ENCODE measurements at places on chromosomes 7 and 10.
A peak's percentile ranks its signal among the peaks of the same experiment; 100 is the strongest.

DNA sequence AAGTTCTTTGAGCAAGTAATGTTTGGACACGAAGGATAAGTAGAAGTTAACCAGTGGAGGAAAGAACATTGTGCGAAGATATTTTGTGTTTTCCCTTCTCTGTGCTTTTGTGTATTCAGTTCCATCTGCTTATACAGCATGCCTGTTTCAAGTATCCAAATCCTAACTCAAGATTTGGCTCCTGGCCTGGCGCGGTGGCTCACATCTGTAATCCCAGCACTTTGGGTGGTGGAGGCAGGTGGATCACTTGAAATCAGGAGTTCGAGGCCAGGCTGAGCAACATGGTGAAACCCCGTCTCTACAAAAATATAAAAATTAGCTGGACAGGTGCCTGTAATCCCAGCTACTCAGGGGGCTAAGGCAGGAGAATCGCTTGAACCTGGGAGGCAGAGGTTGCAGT lies 40.8 kb upstream of the TPST1 start:
- DNase-seq = no peak

DNA sequence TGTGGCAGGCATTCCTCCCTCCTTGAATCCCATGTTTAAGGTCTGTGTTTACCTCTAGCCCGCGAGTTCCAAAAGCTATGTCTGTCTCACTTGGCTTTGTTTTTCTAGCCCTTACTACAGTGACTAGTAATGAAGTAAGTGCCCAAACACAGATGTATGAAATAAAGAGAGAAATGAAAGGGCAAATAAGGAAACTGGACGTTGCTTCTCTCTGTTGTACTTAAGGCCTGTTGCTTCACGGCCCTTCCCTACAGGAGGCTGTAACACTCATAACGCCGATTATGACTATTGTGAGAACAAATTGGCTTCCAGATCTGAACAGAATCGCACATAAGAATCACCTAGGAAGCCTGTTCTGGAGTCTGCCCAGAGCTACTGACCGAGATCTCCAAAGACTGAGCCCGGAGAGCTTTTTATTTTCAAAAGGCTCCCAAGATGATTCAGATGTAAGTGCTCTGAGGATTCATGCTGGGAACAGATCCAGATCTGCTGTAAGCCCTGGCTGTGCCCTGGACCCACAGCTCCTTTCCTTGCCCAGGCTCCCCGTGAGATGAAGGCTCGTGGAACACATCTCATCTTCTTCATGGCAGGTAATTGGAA lies 432.6 kb downstream of the SDK1 start:
- DNase-seq = no peak

DNA sequence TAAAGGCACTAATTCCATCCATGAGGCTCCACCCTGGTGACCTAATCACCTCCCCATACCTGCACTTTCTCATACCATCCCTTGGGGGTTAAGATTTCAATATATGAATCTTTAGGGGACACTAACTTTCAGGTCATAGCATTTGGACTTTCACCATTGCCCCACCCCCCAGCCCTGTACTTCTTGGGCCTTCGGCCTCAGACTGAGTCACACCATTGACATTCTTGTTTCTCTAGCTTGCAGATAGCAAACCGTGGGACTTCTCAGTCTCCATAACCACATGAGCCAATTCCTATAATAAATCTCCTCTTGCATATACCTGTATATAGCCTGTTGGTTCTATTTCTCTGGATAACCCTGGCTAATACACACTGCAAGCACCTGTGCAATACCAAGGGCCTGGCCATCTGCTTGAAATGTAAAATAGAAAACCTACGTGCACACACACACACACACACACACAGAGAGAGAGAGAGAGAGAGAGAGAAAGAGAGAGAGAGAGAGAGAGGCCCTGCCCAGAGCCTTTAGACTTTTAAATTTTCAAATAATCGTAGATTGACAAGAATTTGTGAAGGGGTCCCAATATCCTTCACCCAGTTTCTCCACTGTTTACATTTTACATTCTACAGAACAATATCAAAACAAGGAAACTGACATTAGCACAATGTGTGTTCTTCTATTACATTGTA lies 25.3 kb downstream of the ANXA8 start:
- DNase-seq = peak; percentile 42

DNA sequence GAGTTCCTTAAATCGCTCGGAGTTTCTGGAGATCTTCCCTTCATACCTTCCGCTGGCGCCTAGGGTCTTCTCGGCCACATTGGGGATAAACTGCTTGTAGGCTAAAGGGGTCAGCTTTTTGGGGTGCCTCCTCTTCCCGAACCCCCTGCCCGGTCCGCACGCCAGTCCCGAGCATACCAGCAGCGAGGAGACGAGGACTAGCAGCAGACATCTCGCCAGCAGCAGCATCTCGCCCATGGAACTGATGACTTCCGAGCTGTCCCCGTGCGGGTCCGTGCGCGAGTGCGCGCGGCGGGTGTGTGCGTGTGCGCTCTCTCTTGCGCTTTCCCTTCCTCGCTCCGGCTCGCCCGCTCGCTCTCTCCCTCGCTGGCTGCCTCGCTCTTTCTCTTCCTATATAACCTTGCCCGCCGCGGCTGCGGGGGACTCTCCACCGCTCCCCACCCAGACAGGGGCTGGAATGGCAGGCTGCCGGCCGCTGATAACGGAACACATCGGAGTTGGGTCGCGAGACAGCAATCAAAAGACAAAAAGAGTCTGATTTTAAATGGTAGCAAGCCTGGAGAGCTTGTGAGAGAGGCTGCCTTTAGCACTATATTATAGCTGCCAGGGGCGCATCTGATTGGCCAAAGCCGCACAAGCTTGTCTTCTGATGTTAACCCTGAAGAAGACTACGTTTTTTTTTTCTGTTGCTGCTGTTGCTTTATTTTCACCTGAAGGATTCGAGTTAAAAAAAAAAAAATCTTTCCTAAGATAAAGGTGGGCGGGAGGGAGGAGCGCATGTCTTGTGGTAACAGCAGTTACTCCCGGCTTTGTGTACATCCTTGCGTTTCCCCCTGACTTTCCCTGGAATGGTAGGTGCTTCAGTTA lies at the start of gene SHH:
TSS of gene SHH (minus strand) at position 569 of the 867 bp plus-strand sequence. CDS start at position 228, 341 bp downstream.
- no peak for DNase-seq

- no peak for DNase-seq
Observed at GRCh38 chr7:572416-573268, 53.0 kb upstream of the PDGFA start.

- DNase-seq = no peak
Observed at GRCh38 chr10:129761981-129762956, 201.8 kb downstream of the EBF3 start.

- DNase-seq = no peak
Observed at GRCh38 chr7:78296644-78297371, 498.2 kb downstream of the PHTF2 start.

- DNase-seq = peak; percentile 18
Observed at GRCh38 chr10:62817121-62817765, 1.1 kb upstream of the EGR2 start.

GRCh38 chr10:71990706-71991269 lies 26.6 kb downstream of the CHST3 start:
- peak; percentile 65 for DNase-seq

DNA sequence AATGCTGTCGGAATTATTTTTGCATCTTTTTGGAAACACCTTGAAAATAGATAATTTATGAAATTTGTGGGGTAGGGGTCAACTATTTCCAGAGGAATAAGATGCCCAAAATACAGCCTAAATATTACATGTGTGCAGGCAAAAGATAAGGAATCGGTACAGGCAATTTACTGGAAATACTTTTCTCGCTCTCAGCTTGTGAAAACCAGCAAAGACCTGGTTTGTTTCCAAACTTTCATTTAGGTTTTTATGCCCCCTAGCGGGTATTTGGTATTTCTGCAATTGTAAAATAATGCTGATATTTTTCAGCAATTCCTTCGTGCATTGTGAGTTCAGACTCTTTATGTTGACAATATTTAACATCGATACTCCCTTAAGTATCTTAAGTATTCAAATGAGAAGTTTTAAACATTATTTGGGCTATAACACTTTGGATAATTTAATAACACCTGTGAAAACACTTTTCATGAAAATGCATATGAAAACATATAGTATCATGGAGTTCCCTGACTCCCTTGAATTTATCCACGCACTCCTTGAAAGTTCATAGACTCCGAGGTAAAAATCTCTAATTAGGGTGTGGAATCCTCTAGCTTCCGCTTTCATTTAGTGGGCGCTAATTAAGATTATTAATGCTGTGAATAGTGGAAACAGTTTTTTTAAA lies 132.4 kb downstream of the TSPAN12 start:
- no peak for DNase-seq

DNA sequence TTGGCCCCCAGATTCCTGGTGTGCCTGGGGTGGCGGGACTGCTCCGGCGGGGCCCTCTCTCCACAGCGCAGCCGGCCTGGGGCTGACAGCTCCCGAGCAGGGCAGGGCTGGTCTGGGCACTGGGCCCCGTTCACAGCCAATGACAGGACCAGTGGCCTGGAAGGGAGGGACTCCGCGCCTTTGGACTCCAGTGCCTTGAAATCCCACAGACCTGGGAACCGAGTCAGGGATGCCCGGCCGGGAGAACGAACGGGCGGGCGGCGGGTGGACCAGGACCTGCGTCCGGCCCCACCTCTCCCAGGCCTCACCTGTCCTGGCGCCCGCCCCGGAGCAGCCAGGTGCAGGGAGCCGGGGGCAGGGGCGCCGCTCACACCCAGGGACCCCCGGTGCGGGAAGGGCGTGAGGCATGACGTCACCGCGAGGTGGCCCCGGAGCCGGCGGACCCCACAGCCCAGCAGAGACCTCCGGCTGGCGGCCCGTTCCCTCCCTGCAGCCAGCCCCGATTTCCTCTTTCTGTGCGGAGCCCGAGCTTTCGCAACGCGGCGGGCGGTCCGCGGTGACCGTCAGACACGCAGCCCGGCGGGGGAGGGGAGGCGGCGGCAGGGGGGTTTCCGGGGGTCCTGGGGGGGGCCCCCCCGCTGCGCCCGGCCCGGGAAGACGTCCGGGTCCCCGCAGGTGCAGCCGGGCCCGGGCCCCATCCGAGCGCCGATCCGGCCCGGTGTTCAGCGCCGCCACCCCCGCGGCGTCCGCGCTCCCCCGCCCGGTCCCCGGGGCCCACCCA lies 743 bp downstream of the ADAP1 start:
- DNase-seq = no peak

GRCh38 chr7:4641091-4641666 lies 40.9 kb upstream of the FOXK1 start:
- no peak for DNase-seq

DNA sequence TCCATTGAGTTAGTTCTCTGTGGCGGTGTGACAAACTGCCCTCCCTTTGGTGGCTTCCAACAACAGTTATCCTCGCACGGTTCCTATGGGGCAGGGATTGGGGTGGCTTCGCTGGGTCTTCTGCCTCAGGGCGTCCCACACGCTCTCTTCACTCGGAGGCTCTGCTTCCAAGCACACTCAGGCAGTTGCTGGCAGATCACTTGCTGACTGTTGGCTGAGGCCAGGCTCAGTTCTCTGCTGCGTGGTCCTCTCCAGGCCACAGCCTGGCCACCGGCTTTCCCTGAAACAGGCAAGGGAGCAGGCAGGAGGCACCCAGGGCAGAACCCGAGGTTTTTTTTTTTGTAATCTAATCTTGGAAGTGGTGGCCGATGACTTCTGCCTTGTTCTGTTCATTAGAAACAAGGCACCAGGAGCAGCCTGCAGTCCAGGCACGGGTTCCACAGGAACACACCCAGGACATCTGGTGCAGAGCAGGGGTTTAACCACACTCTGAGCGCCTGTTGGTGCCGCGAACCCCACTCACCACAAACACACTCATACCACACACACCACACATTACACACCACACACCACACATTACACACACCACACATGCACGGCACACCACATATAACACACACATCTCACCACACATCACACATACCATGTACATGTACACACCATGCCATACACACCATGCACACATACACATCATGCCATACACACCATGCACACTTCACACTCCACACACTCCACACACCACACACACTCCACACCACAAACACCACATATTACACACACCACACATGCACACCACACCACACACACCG lies 112.2 kb downstream of the PTPN20 start:
- DNase-seq = no peak

DNA sequence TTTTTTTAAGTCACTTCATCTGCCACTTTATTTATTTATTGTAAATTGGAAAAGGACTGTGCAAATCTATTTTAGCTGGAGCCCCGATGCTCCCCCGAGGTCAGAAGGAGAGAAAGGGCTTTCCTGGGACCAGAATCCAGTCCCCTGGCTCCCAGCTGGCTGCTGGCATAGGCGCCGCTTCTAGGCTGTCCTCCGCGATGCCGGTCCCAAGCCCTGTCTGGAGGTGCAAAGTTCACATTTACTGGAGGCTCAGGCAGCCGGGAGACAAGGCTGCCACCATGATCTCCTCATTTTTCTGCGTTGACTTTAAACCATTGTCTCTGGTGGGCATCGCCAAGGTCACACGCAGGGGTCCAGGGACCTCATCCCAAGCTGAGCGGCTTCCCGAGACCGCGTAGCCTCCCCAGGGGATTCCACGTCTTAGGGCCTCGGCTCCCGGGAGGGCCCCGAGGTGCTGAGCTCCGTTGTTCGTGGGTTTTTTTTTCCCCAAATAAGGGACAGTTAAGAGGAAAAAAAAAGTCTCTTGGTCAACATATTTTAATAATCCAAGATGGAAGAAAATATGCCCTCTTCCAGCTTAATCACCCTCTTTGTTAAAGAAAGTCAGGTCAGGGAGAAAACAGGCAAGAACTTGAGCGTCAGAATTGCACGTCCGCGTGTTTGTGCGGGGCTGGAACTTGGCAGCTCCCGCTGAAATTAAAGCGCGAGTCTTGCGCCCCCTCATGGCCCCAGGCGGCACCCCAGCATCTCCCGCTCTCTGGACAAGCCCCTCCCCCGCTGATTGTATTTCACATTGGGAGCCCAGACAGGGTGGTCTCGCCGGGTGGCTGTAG lies 11.9 kb downstream of the RGR start:
- peak; percentile 23 for DNase-seq

DNA sequence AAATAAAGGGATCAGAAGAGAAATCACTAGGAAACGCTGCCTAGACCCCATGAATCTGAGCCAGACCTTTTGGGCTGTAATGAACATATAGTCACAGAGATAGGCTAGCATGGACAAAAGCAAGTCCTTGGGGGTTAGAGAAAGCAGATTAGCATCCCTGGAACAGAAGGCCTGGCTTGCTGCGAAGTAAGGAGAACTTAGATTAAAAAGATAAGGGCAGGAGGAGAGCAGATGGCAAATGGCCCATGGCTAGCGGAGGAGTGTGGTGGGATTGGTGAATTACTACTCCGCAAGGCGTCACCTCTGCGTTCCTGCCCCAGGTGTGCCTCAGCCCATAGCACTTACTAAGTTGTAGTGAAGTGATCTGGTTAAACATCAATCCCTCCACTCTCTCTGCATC lies 92.3 kb upstream of the ZNF438 start:
- DNase-seq = no peak

All from foreskin keratinocyte (primary cell).